ENCODE measurements at places on chromosomes 7 and 10.

DNA sequence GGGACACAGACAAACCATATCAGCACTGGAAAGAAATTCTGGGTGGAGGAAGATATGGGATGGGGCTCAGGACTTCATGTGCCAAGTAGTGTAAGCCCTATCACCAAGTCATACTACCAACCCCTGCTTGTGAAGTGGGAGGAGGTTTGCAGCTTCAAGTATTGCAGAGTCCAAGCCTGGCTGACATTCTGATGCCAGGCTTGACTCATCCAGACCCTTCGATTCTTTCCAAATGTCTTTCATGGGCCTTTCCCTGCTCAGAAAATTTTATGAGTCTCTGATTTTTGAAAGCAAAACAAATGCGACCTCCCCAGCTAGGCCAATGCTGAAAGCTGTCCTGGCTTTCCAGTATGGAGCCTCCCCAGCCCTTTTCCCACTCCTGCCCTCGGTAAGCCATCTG is 45.1 kb upstream of the SMNDC1 start:
- DNase-seq, result no peak

DNA sequence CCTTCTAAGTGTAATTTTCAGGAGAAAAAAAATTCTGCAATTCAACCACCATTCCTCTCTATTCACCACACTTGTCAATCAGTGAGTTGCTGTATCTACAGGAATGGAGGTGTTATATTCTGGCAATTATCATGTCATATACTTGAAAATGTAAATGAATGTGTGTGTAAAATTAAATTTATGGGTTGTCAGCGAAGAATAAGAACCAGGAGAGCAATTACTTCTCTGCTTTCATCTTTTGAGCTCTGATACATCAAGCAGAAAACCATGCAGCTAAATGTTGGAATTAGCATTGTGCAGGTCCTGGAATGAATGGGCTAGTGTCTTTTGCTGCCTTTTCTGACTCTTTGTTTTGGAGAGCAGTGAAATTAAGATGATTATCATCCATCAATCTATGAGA is 207.6 kb downstream of the FOXP2 start:
- DNase-seq, result no peak

- DNase-seq, result no peak
Observed at GRCh38 chr10:61860964-61861758, 40.3 kb upstream of the ARID5B start.

DNA sequence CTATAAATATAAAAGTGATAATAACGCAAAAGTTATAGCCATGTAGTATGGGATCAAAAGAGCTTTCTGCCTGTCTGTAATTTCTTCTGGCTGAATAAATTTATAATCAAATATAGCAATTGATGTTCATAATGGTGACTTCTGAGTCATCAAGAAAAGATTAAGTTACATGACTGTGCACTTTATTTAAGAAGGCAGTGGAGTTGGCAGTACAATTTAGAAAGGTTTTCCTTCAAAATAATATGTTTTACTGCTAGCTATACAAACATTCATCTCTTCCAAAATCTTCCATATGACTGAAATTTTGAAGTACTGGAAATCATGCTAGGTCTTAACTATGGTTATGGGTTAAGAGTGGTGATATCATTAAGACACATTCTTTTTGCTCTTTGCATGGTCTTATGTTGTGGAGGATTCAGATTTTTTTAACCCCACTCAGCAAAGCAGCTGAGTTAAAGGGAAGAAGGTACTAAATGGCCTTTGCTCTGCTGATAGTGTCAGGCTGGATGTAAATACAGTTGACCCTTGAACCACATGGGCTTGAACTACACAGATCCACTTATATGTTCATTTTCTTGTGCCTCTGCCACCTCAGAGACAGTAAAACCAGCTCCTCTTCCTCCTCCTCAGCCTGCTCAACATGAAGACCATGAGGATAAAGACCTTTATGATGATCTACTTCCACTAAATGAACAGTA is 323.6 kb downstream of the BBS9 start:
- no peak for DNase-seq

DNA sequence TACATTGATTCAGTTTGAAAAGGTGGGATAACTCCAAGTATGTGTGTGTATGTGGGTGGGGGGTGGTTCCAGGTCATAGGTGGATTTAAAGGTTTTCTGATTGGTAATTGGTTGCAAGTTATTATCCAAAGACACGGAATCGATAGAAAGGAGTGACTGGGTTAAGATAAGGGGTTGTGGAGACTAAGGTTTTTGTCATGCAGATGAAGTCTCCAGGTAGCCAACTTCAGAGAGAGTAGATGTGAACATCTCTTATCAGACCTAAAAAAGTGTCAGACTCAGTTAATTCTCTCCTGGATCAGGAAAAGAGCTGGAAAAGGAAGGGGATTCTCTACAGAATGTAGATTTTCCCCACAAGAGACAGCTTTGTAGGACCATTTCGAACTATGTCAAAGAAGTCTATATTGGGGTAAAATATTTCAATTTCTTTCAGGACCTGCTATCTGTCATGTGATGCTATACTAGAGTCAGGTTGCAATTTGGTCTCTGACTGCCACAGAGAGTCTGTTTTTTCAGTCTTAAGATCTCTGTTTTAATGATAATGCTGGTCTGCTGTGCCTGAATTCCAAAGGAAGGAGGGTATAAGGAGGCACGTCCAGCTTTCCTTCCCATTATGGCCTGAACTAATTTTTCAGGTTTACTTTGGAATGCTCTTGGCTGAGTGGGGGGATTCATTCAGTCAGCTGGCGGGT is 3.6 kb downstream of the C7orf57 start:
- no peak for DNase-seq

- no peak for DNase-seq
Observed at GRCh38 chr7:19118636-19119371, 1.4 kb upstream of the TWIST1 start.

- no peak for DNase-seq
Observed at GRCh38 chr10:79331709-79332108, 15.6 kb upstream of the PPIF start.

- DNase-seq, result no peak
Observed at GRCh38 chr7:125467996-125468854, 538.6 kb upstream of the POT1 start.

GRCh38 chr10:131890276-131891195 is 10.3 kb upstream of the PPP2R2D start:
- DNase-seq, result no peak

- DNase-seq, result no peak
Observed at GRCh38 chr10:77578583-77579227, 58.9 kb downstream of the KCNMA1 start.

DNA sequence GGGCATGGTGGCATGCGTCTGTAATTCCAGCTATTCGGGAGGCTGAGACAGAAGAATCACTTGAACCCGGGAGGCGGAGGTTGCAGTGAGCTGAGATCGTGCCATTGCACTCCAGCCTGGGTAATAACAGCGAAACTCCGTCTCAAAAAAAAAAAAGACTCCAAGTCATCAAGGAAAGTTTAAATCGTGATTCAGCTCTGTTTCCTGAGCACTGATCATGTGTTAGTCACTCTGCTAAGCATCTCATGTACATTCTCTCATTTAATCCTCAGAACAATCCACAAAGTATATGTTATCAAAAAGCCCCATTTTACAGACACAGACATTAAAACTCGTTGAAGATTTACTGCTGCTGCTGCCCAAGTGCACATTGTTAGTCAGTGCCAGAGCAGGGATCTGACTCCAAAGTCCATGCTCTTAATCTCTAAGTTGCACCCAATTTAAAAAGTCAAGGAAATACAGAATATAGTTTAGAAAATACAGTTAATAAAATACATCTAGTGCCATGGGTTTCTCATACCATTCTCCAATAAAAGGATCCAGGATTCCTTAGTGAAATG is 6.2 kb downstream of the PIK3AP1 start:
- no peak for DNase-seq

GRCh38 chr10:82278401-82279182 is 403.6 kb downstream of the NRG3 start:
- no peak for DNase-seq

GRCh38 chr7:116218051-116218645 is 7.8 kb downstream of the TES start:
- no peak for DNase-seq

- no peak for DNase-seq
Observed at GRCh38 chr7:83936056-83936708, 258.4 kb downstream of the SEMA3A start.

- no peak for DNase-seq
Observed at GRCh38 chr7:43872406-43873110, 3.2 kb upstream of the MRPS24 start.

DNA sequence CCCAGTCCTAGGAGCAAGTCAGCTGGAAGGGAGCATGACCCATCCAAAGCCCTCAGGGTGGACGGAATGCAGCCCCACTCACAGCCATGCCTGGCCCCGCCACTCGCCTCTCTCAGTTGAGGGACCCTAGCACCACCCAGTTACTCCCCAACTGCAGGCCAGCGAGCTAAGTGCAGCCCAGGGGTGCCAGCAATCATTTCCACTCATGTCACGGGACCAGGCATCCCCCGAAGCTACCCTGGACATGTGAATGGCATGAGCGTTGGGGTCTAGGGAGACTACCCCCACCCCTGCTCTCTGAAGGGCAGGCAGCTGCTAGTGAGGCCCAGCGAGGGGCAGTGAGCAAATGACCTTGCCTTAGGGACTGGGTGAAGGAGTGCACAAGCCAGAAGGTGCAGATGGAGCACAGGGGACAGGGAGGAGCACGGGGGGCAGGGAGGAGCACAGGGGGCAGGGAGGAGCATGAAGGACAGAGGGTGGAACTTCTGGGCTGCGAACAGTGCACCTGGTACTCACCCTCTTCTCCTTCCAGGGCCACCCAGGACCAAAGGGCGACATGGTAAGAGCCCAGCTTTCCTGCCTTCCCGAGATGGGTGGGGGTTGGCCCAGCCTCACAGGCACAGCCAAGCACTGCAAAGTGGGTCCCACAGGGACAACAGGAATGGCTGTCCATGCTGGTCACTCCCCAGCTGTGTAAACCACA is 87.3 kb downstream of the COL13A1 start:
- no peak for DNase-seq

DNA sequence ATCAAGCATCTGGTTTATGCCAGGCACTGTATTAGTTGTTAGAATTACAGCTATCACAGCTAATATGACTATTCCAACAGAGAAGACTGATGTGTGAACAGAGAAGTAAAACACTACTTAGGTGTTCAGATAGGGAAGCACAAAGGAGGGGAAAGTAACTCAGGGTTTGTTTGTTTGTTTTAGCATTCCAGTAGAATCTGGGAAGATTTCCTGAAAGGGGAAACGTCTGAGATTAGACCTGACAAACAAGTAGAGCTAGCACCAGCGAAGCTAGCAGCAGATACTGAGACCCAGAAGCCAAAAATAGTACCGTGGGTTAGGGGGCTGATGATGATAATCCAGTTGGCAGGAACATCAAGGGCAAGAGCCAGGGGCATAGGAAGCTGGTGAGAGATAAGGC is 28.8 kb upstream of the KLHL7 start:
- DNase-seq, result no peak

GRCh38 chr10:19832699-19833098 is 16.5 kb downstream of the PLXDC2 start:
- no peak for DNase-seq

GRCh38 chr7:69858471-69858870 is 260.2 kb downstream of the AUTS2 start:
- DNase-seq, result no peak

DNA sequence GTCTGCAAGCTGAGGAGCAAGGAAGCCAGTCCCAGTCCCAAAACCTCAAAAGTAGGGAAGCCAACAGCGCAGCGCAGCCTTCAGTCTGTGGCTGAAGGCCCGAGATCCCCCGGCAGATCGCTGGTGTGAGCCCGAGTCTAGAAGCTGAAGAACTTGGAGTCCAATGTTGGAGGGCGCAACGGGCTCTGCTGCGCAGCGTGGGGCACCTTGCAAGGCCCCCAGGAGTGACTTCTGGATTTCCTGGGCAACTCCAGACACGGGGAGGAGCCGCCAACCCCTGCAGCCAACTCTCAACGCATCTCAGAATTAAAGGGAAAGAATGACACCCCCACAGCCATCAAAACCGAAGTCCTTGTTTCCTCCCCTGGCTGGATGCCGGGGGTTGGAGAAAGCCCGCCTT is 18.8 kb upstream of the PROSER2 start:
- no peak for DNase-seq

- DNase-seq, result no peak
Observed at GRCh38 chr10:126229686-126230085, 158.6 kb downstream of the ADAM12 start.

DNA sequence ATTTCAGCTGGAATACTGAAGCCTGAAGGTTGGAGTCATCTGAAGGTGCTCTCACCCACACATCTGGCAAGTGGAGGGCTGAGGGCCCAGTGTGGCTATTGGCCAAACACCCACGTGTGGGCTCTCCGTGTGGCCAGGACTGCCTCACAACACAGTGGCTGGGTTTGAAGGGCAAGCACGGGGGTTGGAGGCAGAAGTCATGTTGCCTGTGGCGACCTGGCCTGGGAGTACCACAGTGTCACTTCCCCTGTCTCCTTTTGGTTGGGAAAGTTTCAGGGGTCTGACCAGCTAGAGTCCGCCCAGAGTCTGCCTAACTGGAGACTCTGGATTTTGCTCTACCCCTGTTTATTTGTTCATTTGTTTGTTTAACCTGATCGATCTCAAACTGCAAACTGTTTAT is 169.5 kb downstream of the DNAJB6 start:
- no peak for DNase-seq

GRCh38 chr7:47344171-47344955 is 237.5 kb downstream of the TNS3 start:
- DNase-seq, result no peak

- DNase-seq, result no peak
Observed at GRCh38 chr7:71135663-71136062, 3.7 kb downstream of the GALNT17 start.

DNA sequence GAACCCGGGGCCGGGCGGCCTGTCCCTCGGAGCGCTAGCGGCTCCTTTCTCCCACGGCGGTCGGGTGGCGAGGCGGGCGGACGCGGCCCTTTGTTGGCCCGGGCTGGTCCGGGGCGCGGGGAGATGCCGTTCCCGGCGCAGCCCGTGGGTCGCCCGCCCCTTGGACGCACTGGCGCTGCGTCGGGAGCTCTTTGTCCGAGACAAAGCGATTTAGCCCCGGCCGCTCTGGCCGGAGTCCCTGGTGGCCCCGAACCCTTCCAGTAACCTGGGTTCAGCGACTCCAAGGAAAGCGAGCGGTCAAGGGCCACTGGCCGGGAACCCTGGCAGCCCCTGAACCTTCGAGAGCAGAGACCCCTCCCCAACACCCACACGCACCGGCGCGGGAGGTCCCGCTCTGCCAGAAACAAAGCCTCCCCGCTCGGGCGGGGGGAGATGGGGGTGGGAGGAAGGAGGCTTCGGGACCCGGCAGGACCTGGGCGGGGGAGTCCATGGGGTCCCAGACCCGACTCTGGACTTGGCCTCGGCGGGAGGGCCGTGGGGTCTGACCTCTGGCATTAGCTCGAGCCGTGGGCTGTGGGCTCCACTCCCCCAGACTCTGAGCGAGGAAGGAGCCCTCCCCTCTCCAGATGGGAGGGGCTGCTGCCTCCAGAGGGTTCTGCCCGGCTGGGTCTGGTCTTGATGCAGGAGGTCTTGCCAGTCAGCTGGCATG is 836 bp downstream of the DPYSL4 start:
- DNase-seq, result no peak

Data from hypothalamus (tissue), 51 donors.